HepG2 (cell line): ENCODE measurements at places on chromosomes 16 and 17.

DNA sequence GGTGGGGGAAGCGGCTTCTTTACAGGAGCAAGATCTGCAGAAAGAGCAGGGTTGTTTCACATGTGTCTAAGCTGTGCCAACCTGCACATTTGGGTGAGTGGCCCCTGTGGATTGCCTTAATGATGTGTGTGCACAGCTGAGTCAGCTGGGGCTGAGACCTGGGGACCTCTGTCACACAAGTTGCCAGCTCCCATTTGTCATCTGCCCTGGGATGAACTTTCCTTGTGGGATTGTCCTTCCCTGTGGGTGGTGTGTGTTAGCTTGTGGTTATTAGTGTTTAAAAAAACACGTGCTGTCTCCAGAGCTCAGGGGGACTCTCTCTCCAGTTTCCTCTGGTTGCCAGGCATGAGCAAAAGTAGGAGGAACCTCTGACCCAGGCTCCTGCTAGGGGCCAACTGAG, 400.5 kb upstream of the CCL2 start:
- H3K4me3 ChIP-seq = no peak overlapping the region
- no peaks in the 10 kb centered on the region for H3K27me3 ChIP-seq
- H3K36me3 ChIP-seq = no peaks in the 10 kb centered on the region
- H3K4me1 ChIP-seq = no peaks in the 10 kb centered on the region

GRCh38 chr17:60363700-60364405, 28.1 kb downstream of the USP32 start:
- H3K27ac ChIP-seq = no peak overlapping the region
- H3K4me1 ChIP-seq = no peaks in the 10 kb centered on the region
- no peak overlapping the region for H3K4me3 ChIP-seq
- no peak for DNase-seq

DNA sequence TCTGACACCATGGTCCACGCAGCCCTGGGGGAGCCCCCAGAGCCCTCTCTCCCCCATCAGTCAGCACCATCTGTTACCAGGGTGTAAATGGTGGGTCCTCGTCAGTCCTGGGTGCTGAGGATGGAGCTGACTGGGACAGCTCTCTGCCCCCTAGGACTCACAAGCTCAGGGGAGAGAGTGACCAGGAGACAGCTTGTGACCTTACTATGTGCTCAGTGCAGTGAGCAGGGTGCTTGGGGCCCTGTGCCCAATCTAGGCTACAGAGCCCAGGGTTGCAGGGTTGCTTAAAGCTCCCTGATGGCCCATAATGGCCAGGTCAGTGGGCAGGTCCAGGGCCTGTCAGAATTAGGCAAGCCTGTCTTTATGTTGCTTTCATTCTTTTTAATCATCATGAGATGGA, 11.3 kb downstream of the MMP2 start:
- H3K27me3 ChIP-seq = no peaks in the 10 kb centered on the region
- H3K27ac ChIP-seq = no peak overlapping the region
- no peaks in the 10 kb centered on the region for H3K36me3 ChIP-seq
- peaks cover 19% of the 10 kb centered on the region for H3K4me1 ChIP-seq

DNA sequence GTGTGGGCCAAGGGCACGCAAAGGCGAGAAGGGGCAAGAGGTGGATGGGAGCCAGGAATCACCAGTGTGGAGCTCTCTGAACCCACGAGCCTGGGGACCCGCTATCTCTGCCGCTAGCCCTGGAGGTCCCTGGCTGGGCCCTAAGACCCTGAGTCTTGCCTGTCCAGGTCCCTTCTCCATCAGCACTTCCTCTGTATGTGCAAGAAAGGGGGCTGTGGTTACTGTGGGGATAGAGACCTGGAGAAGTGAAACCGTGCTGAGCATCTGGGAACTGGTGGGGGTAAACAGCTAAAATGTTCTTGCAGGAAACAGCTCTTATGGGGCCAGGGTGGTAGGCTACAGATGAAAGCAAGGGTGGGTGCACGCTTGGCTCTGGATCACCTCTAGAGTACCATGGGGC, 3.1 kb downstream of the SPNS3 start:
- peaks cover 8% of the 10 kb centered on the region; the same call in 2 of the 3 replicates for H3K27me3 ChIP-seq
- H3K4me3 ChIP-seq = no peak overlapping the region
- H3K27ac ChIP-seq = no peak overlapping the region

DNA sequence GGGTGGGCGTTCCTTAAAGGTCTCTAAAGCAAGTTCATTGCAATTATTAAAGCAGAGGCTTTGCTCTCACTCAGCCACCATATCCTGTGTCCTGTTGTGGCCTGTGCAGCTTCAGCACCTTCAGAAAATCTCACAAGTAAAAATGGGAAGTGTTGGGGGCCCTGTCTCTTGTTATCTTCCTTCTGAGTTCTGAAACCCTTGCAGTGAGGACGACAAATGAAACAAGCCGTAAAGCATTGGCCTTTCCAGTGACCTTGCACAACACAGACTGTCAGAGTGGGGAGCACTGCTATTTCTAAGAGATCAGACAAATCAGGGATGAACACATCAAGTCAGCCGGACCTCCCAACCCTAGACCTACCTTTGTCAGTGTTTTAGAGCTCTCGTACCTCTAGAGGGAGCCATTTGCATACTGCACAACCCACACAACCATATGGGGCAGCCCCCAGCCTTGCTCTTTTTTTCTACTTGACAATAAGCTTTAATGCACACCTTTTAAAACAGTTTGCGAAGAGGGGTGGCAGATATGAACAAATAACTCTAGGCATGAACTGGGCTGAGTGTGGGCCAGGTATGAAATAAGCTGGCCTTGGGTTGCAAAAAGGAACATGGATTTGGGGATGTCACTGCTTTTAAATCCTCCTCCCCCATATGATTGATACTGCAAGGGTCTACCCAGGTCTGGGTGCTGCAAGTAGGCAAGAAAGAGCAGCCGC, 89.8 kb downstream of the KATNIP start:
- DNase-seq = peak; percentile 58
- no peaks in the 10 kb centered on the region for H3K36me3 ChIP-seq
- no peaks in the 10 kb centered on the region for H3K27me3 ChIP-seq
- H3K4me1 ChIP-seq = no peaks in the 10 kb centered on the region
- H3K4me3 ChIP-seq = no peak overlapping the region
- H3K27ac ChIP-seq = no peak overlapping the region
